ENCODE measurements at places on chromosomes 11 and 22.

DNA sequence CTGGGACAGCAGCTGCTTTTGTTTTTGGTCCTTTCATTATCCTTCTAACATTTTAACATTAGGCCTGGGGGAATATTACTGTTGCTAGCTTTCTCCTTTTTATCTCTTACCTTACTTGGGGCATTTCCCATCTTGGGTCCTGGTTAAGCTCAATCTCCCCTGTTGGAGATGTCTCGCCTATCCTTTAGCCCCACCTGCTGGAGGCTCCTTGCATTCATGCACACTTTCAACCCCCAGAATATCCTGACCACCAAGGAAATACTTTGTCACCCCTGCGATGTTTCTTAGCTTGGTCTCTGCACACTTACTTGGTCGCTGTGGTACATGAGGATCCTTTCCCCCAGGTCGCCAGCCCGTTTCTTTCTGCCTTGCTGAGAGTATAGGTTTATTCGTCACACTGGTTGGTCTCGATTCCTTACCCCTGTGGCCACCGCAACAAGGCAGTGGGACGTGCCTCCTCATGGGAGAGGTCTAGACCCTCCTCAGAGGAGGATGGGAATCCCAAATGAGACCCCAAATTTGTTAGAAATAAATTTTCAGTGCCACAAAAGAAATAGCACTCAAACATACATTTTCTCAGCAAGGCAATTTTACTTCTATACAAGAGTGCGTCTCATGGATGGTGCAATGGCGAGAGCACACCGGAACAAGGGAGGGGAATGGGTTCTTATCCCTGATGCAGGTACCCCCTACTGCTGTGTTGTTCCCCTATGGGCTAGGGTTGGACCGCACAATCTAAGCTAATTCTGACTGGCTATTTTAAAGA is 5.4 kb upstream of the TXN2 start:
- DNase-seq, result no peak

GRCh38 chr11:47408598-47409439 is 429 bp downstream of the SLC39A13 start:
- no peak for DNase-seq

GRCh38 chr11:91947215-91947820 is 277.3 kb upstream of the FAT3 start:
- DNase-seq, result peak; percentile 72

GRCh38 chr11:2550606-2550970 is 105.8 kb downstream of the KCNQ1 start:
- no peak for DNase-seq

DNA sequence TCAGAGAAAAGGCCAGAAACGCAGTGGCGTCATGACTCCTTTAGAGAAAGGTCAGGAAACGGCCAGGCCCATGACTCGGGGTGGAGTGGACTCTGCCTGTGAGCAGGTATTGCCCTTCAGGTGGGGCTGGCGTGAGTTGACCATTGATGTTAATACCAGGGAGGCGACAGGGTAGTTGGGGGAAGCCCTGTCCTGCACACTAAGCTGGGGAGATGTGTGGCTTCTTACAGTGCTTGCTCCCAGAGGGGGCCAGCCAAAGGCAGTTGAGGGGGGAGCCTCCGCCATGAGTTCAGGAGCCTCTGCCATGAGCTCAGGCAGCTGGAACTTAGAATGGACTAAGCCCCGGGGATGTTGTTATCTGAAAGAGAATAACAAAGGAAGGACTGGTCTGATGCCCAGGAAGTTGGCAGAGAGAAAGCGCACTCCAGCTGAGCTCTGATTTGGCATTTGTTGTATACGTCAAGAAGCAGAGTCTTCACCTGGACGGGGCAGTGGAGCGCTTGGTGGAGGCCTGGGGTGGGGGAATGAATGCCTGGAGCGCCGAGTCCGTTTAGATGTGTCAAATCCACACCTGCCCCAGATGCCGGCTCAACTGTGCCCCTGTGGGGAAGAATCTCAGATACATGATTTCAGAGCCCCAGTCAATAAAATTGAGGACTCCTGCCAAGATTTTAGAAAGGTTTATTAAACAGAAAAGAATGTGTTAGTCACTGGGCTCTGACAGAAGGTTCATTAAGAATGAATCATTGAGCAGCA is 222.5 kb downstream of the TBC1D22A start:
- DNase-seq, result no peak

- DNase-seq, result no peak
Observed at GRCh38 chr22:39252461-39253434, 8.0 kb upstream of the PDGFB start.

DNA sequence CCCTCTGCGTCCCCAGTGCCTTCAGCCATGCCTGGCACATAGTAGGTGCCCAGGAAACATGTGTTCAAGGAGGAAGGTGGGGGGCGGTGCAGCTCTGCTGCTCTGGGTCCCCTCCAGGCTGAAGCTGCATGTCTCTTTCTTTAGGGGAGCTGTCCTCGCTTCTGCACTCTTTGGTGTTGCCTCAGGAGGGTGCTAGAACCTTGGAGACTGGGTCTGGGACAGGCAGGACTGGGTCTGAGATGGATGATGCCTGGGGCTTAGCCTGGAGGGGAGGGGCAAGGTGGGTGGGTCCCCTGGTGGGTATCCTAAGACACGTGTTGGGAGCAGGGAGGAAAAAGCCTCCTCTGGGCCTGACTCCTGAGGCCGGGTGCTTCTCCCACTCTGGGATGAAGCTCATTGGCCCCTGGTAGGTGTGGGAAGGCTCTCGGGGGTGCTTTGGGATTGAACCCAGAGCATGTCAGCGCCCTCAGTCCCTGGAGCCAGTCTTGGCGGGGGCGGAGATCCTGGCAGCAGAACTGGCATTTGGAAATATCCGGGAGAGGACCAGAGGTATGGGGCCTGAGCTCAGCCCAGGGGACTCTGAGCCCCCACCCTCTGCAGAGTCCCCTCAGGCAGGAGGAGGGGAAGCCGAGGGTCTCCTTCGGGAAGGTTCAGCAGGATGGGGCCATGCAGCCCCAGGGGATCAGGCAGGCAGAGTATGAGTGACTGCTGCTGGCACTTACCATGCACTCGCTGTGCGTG is 6.7 kb upstream of the GSTP1 start:
- no peak for DNase-seq

- no peak for DNase-seq
Observed at GRCh38 chr22:23603266-23603665, 23.2 kb upstream of the IGLL1 start.

GRCh38 chr11:101444851-101445250 is 139.0 kb downstream of the TRPC6 start:
- DNase-seq, result no peak

Data from left hindlimb (tissue), 1 donor.